ENCODE measurements at places on chromosomes 4 and X. TPM values are rescaled to one million over a fixed set of nuclear protein-coding genes. Genes with fewer than 3 reads are reported as not detected.

DNA sequence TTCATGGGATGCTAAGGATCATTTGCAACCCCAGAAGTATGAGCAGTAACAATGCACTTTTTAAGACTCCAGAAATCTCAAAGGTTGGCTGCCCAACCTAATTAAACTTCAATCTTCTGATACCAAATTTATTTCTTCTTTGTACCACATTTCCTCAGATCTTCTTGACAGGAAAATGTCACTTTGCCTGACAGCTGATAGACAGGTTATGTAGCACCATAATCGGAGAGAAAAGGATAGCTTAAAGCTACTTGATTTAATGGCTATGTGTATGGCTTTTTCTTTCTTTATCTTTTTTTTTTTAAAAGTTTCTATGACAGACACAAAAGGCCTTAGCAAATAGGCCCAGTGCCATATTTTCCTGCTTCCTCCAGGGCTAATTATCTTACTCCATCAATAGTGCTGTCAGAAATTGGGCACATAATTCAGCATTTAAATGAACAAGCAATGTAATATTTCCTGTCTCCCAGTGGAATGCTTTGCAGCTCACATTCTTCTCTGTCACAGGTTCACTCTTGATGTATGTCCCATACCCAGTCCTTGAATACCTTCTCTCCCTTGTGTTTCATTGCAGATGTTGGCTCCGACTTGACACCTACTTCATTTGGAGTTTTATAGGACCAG is 795.7 kb downstream of the ADGRL3 start:
- no peaks in the 10 kb centered on the region for H3K36me3 ChIP-seq
- no peak overlapping the region for H3K4me3 ChIP-seq
- no peaks in the 10 kb centered on the region for H3K4me1 ChIP-seq
- H3K27me3 ChIP-seq, result no peaks in the 10 kb centered on the region
- DNase-seq, result no peak
- no peak overlapping the region for H3K27ac ChIP-seq

The LNX1 gene
- polyA plus RNA-seq, result 0.49 TPM

GRCh38 chr4:89829470-89830138 is 7.4 kb downstream of the SNCA start:
- H3K4me1 ChIP-seq, result peaks cover 9% of the 10 kb centered on the region
- H3K27me3 ChIP-seq, result no peaks in the 10 kb centered on the region
- peak overlapping the region; percentile 93 for H3K27ac ChIP-seq
- DNase-seq, result peak; percentile 69
- H3K36me3 ChIP-seq, result no peaks in the 10 kb centered on the region

DNA sequence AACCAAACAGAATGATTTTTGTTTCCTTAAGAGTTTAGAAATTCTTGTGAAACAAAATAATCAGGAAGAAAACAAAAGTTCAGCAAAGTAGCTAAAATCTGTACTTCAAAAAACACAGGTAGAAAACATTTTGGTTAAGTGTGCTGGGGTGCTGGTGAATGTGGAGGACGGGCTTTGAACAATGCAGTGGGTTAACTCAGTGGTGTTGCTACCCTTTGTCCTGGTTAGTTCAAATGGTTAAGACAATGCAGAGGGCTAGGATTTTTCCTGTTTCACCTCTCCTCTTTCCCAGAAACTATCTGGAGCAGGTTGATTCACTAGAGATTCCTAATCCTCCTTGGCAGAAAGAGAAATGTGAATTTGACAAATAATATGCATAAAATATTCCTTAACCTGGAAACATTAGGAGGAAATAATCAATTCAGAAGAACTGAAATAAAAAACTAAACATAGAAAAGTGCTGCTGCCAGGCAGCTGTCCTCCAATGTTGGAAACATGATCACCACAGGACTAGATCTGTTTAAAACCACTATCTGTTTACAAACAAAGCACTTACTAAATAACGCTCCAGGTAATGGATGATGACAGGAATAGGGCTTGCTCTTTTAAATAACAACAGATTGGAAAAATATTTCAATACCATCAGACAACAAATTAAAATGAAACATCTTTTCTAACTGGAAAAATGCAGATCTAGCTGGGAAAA is 148.9 kb downstream of the MAML3 start:
- no peaks in the 10 kb centered on the region for H3K36me3 ChIP-seq
- peaks cover 4% of the 10 kb centered on the region for H3K27me3 ChIP-seq
- no peak overlapping the region for H3K4me3 ChIP-seq
- no peak for DNase-seq
- H3K27ac ChIP-seq, result no peak overlapping the region

DNA sequence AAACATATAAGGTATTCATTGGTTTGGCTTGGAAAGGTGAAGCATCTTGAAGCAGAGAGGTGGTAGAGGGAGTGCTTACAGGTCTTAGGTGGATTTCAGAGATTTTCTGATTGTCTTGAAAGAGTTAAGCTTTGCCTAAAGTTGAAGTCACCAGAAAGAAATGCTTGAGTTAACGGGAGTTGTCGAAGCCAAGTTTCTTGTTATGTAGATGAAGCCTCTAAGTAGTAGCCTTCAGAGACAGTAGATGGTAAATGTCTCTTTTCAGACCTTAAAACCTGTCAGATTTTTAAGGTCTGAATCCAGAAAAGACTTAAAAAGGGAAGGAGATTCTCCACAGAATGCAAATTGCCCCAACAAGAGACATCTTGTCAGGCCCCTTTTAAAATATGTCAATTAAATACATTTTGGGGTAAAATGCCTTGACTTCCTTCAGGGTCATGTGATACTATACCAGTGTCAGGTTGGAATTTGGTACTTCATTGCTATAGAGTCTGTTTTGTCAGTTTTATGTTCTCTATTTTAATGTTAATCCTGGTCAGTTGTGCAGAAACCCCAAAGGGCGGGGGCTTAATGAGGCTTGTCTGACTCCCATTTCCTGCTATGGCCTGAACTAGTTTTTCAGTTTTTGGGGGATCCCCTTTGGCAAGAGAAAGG is 81.0 kb downstream of the PCDH18 start:
- no peak overlapping the region for H3K4me3 ChIP-seq
- no peaks in the 10 kb centered on the region for H3K36me3 ChIP-seq
- no peak for DNase-seq
- no peaks in the 10 kb centered on the region for H3K4me1 ChIP-seq

DNA sequence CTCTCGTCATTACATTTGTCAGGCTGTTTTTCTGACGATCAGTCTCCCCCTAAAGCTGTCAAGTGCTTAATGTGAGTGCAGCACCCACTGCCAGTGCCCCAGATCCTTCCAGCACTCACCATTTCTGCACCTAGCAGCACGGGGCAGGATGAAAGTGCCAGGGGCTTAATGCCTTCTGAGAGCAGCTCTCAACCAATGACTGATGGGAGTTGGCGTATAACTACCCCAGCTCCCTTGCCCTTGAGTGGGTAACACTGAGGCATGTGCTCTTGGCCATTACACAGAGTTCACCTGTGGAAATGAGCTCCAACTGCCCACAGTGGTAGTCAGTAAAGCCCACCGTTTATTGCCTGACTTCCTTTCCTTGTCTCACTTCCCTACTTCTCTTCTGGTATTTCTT is 226.2 kb upstream of the BCOR start:
- H3K4me3 ChIP-seq, result no peak overlapping the region
- no peaks in the 10 kb centered on the region for H3K4me1 ChIP-seq
- H3K27ac ChIP-seq, result no peak overlapping the region
- no peaks in the 10 kb centered on the region for H3K36me3 ChIP-seq

- peaks cover 8% of the 10 kb centered on the region for H3K36me3 ChIP-seq
- no peak for DNase-seq
- no peaks in the 10 kb centered on the region for H3K4me1 ChIP-seq
- H3K27me3 ChIP-seq, result peaks cover 14% of the 10 kb centered on the region
These were observed 195.3 kb upstream of the LNX1 start for GRCh38 chr4:53786632-53787031.

DNA sequence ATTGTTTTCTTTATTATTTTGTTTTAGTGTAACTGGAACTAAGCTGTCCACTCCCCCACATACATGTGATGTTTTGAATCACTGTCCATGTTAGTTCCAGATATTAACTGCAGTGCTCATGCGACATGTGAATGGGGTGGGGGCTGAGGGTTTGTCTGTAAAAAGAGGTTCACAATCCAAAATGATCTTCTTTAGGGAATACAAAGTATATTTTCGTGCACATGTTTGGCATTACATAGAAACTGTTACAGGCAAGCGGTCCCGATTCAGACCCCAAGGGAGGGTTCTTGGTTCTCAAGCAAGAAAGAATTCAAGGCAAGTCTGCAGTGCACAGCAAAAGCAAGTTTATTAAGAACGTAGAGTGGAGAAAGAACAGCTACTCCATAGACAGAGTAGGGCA is 296.5 kb upstream of the CLNK start:
- no peak for DNase-seq
- no peak overlapping the region for H3K27ac ChIP-seq
- no peak overlapping the region for H3K4me3 ChIP-seq
- no peaks in the 10 kb centered on the region for H3K27me3 ChIP-seq
- no peaks in the 10 kb centered on the region for H3K36me3 ChIP-seq

- DNase-seq, result no peak
- no peaks in the 10 kb centered on the region for H3K36me3 ChIP-seq
- H3K4me1 ChIP-seq, result no peaks in the 10 kb centered on the region
- no peak overlapping the region for H3K27ac ChIP-seq
- no peak overlapping the region for H3K4me3 ChIP-seq
- H3K27me3 ChIP-seq, result peaks cover 15% of the 10 kb centered on the region
These were observed 81.0 kb upstream of the KLF3 start for GRCh38 chr4:38582889-38583470.

The ADGRL3 gene
- not detected for polyA plus RNA-seq

DNA sequence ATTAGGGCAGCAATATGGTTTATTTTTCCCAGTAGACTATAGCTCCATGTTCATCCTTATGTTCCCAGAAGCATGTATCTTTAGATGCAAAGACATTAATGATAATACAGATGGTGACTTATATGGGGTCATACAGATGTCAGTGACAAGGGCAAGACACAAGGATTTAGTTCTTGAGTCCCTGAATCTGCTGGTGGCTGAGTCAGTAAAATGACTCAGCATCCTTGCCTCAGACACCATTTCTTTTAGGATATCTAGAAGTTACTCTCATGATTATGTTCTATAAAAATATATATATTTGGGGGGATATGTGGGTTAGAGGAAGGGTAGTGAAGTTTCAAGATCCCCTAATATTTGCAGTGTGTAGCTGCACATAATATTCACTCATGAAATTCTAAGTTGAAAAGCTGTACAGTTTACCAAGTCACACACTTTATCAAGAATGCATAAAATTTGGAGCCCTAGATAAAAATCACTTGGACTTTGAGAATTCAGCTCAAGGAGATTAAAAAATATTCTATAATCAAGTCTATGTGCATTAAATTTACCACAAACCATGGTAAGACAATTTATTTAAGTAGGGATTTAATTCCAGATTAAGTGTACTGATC is 101.9 kb downstream of the LNX1 start:
- H3K27ac ChIP-seq, result no peak overlapping the region
- no peaks in the 10 kb centered on the region for H3K36me3 ChIP-seq
- DNase-seq, result no peak
- H3K4me3 ChIP-seq, result no peak overlapping the region

The HTR2C gene
- not detected for polyA plus RNA-seq

DNA sequence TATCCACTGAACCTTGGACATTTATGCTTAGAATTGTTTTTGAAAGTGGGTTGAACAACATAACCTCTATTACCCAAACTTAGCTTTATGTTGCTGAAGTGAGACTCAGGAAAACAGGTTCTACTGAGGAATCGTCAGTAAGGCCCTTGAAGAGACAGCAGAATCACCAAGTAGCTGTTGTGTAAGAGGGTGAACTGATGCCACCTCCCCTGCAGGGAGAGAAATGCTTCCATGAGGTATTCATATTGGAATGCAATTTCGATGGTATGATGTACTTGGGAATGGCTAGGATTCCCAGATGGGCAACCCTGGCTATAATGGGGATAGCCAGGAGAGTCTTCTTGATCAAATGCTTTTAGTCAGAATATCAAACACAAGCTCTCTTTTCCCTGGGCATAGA is 4.1 kb upstream of the SCRG1 start:
- no peaks in the 10 kb centered on the region for H3K4me1 ChIP-seq
- no peaks in the 10 kb centered on the region for H3K36me3 ChIP-seq
- no peak for DNase-seq
- H3K27ac ChIP-seq, result no peak overlapping the region
- no peak overlapping the region for H3K4me3 ChIP-seq
- no peaks in the 10 kb centered on the region for H3K27me3 ChIP-seq

The P2RY10 gene
- 236 TPM for polyA plus RNA-seq

- no peaks in the 10 kb centered on the region for H3K4me1 ChIP-seq
- DNase-seq, result no peak
These were observed 73.9 kb upstream of the MED14 start for GRCh38 chrX:40809210-40809609.

- H3K4me1 ChIP-seq, result no peaks in the 10 kb centered on the region
- no peak for DNase-seq
- H3K27ac ChIP-seq, result no peak overlapping the region
- no peaks in the 10 kb centered on the region for H3K36me3 ChIP-seq
These were observed 131.8 kb upstream of the PITX2 start for GRCh38 chr4:110754716-110755115.

DNA sequence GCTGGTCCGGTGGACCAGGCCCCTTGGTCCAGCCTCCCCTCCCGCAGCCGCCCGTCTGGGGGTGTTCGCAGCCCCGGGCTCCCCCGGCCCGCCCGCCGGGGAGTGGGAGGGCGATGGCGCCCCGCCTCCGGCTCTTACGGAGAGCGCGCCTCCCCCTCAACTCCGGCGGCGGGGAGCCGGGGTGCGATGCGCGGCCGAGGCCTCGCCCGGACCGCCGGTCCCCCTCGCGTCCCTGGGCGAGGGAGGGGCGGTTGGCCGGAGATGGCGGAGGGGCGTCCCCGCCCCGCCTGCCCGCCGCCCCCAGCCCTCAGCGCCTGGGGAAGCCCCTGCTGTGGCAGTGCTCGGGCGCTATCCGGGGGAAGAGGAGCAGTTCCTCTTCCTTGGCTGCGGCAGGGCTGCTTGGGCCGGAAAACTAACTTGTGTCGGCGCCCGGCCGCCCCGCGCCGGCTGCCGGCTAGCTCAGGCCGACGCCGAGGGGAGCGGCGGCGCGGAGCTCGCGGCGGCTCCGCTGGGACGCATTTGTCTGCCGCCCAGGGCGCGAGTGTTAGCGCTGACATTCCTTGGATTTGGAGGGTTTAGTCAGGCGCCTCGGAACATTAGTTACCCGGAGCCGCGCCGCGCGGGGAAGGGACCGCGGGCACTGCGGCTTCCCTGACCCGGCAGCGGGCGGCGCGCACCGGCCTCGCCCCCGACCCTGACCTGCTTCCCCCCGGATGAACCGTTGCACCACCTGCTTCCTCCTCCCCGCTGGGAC is 994 bp downstream of the GALNT7 start:
- peak overlapping the region; percentile 83 for H3K4me3 ChIP-seq
- peaks cover 9% of the 10 kb centered on the region for H3K36me3 ChIP-seq
- no peak overlapping the region for H3K27ac ChIP-seq
- H3K27me3 ChIP-seq, result no peaks in the 10 kb centered on the region
- DNase-seq, result peak; percentile 83

The ART3 gene
- polyA plus RNA-seq, result not detected

GRCh38 chrX:23792861-23793553 is 10.0 kb downstream of the SAT1 start:
- H3K27me3 ChIP-seq, result no peaks in the 10 kb centered on the region
- no peak for DNase-seq
- no peaks in the 10 kb centered on the region for H3K4me1 ChIP-seq
- no peak overlapping the region for H3K4me3 ChIP-seq
- no peak overlapping the region for H3K27ac ChIP-seq
- H3K36me3 ChIP-seq, result no peaks in the 10 kb centered on the region

- H3K27me3 ChIP-seq, result no peaks in the 10 kb centered on the region
- H3K4me3 ChIP-seq, result no peak overlapping the region
- peaks cover 2% of the 10 kb centered on the region for H3K4me1 ChIP-seq
- DNase-seq, result no peak
- no peaks in the 10 kb centered on the region for H3K36me3 ChIP-seq
These were observed 41.8 kb upstream of the VEGFC start for GRCh38 chr4:176834531-176834930.

The BRCC3 gene
- 24.8 TPM for polyA plus RNA-seq

Data from naive B cell (primary cell).